ENCODE measurements at places on chromosomes 16 and 17. TPM values are rescaled to one million over a fixed set of nuclear protein-coding genes. Genes with fewer than 3 reads are reported as not detected.

The DPEP1 gene
- total RNA-seq, result not detected

The ATP2A1 gene
- 0.42 TPM for total RNA-seq

The SMTNL2 gene
- 3.0 TPM for total RNA-seq

The JMJD8 gene
- total RNA-seq, result 49.8 TPM

The HEXIM2 gene
- total RNA-seq, result 3.0 TPM

The HNF1B gene
- not detected for total RNA-seq

The KCNH6 gene
- total RNA-seq, result not detected

The CPHXL2 gene
- total RNA-seq, result not detected

The TAC4 gene
- not detected for total RNA-seq

The FOXJ1 gene
- total RNA-seq, result not detected

The STH gene
- not detected for total RNA-seq

DNA sequence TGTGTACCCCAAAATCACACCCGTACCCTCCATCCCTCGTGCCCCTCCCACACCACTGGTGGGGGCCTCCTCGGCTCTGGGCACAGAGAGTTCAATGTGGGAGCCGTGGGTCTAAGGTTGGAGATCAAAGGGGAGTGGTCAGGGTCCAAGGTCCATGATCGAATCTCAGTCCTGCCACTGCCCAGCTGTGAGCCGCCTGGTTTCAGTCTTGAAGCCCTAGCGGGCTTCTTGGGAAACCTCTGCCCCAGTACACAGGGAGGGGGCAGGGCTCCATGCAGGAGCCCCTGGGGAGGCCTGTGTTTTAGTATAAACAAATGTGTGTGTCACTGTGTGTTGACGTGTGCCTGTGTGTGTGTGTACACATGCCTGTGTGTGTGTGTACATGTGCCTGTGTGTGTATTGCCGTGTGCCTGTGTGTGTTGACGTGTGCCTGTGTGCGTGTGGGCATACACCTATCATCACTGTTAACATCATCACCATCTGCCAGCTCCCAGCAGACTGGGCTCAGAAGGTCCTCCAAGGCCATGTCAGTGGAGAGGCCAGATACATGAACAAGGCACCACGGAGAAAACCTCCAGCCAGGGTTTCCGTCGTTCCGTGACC lies 26.5 kb upstream of the ZNF469 start:
- DNase-seq, result peak; percentile 57

DNA sequence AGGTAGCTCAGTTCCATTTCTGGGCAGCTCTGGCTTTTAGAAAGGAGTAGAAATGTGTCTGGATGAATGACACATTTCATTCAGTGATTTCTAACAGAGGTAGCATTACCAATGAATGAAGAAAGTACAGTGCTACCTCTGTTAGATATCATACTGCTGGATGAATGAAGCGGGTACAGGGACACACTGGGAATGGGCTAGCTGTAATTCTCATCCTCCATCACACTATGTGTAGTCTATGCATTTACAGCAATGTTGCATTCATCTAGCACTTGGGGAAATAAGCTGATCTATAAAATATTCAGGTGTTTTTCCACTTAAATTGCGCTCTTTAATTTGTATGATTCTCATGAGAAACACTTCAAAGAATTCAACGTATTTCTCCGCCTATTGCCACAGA lies 158.3 kb upstream of the IRX5 start:
- DNase-seq, result no peak

DNA sequence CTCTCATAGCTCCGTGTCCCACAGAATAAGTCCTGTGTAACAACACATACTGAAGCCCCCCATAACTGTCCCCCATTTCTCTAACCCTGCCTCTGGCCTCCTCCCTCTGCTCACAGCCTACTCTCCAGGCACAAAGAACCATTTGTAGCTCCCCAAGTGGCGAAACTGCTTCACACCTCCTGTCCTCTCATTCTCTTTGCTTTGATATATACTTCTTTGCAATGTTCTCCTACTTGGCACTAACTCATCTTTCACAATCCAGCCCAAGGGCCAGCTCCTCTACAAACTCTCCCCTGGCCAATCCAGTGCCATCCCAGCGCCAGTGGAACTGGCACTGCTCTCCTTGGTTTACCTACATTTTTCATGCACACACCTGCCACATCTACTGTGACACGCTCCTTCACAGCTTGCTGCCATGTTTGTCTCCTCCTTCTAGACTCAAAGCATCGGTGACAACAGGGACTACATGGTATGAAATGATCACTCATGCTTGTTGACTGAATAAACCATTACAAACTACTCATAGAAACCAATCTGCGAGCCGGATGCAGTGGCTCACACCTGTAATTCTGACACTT lies 12.8 kb downstream of the CYTH1 start:
- no peak for DNase-seq

DNA sequence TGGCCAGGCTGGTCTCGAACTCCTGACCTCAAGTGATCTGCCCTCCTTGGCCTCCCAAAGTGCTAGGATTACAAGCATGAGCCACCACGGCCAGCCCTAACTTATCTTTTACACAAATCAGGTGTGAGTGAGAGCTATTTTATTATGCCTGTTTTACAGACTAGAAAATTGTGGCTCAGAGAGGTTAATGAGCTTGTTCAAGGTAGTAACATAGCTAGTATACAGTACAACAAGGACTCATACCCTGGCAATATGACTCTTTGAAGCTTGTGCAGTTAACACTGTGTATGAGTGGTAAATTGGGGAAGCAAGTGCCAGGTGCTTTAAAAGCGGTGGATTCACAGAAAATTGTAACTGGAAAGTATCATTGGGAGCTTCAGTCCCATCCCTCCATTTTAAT lies 49.0 kb downstream of the YPEL2 start:
- DNase-seq, result no peak

- DNase-seq, result no peak
These were observed at the start of gene MFSD6L for GRCh38 chr17:8798846-8799569. TSS of gene MFSD6L (minus strand) at chr17:8799365. CDS start at chr17:8799120, 245 bp downstream.

GRCh38 chr16:56413381-56413780 lies 12.0 kb downstream of the AMFR start:
- DNase-seq, result no peak

DNA sequence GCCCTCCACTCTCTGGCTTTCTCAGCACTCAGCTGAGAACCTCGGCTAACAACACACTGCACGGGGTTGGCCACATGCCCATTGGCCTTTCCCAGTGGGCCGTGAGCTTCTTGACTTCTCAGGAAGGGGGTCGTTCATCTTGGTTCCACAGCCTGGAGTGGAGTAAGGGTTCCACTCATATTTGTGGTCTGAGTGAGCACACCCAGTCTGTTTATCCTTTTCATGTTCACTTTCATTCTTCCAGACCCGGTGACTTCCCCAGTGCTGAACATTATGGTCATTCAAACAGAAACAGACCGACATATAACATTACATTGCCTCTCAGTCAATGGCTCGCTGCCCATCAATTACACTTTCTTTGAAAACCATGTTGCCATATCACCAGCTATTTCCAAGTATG lies 8.2 kb downstream of the MILR1 start:
- no peak for DNase-seq

DNA sequence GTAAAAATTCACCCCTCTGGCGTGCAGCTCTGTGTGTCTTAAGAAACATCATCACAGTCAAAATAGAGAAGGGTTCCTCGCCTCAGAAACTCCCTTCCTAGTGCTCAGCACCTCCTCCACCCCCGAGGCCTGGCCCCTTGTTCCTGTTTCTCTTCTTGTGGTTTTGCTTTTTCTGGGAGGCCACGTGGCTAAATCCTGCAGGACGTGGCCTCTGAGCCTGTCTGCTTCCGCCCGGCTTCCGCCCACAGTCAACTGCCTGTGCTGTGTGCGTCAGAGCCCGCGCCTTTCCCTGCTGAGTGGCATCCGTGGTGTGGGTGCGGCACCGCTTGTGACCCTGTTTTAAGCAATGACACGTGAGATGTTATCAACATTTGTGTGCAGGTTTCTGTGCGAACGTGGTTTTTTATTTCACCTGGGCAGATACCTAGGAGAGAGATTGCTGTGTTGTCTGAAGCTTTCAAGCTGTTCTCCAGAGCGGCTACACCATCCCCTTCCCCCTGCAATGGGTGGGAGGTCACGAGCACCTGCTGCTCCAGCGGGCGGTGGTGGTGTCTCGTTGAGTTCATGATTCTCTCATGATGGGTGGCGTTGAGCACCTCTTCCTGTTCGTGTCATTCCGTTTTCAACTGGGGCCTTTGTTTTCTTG lies 21.7 kb downstream of the ACSF3 start:
- peak; percentile 94 for DNase-seq

DNA sequence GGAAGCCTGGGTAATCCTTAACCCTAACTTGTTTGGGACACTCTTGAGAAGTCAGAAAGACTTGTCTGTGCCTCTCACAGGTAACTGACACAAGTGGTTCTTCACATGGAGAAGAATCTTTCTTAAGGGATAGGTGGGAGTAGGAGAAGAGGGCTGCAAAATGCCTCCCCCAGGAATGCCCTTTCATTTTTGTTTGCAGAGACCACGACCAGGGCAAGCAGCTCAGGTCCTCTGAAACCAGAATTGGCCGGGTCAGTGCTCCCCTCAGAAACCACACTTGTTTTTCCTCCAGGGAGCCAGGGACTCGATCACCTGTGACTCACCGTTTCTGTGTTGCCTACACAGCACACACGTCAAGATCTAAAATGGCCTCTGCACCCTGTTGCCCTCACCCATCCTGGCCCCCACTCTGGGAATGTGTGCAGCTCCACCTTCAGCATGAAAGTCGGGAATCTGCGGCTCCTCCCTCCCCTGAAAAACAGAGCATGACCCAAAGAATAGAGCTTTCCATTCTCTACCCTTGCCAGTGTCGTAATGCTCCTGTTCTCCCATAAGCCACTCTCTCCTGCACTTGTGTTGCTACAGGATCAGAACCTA lies 36.1 kb downstream of the HNF1B start:
- no peak for DNase-seq

DNA sequence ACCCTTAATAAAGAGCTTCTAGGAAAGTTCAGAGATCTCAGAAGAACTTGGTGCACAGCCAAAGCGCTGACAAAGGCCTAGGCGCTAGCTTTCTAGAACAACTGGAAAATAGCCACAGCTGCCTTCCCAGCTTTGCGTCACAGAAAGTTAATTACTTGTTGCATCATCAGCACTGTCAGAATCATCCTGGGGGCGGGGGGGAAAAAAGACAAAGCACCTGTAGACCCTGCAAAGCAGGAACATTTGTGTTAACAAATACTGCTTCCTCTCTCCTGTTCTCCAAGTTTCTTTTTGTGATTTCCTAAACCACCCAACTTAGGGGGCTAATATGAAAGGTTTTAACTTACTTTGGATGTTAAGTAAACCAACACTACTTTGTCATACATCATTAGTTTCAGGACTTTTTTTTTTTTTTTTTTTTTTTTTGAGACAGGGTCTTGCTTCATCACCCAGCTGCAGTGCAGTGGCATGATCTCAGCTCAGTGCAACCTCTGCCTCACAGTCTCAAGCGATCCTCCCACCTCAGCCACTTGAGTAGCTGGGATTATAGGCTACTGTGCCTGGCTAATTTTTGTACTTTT lies 4.8 kb upstream of the AARSD1 start:
- no peak for DNase-seq

DNA sequence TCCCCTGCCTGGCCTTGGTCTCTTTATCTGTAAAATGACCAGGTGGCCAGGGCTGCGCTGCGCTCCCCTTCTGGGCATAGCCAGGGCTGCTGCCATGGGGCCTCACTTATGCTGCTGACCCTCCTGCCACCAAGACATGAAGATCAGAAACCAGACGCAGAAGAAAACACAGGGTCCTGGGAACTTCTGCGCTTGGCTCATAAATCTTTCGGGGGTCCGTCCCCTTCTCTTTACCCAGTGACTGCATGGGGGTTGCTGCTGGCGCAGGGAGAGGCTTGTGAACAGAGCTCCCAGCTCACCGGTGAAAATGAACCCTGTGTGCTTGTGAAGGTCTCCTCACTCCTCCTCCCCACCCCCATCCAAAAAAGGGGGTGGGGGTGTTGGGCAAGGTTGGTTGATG lies 5.7 kb upstream of the FOXL1 start:
- no peak for DNase-seq

DNA sequence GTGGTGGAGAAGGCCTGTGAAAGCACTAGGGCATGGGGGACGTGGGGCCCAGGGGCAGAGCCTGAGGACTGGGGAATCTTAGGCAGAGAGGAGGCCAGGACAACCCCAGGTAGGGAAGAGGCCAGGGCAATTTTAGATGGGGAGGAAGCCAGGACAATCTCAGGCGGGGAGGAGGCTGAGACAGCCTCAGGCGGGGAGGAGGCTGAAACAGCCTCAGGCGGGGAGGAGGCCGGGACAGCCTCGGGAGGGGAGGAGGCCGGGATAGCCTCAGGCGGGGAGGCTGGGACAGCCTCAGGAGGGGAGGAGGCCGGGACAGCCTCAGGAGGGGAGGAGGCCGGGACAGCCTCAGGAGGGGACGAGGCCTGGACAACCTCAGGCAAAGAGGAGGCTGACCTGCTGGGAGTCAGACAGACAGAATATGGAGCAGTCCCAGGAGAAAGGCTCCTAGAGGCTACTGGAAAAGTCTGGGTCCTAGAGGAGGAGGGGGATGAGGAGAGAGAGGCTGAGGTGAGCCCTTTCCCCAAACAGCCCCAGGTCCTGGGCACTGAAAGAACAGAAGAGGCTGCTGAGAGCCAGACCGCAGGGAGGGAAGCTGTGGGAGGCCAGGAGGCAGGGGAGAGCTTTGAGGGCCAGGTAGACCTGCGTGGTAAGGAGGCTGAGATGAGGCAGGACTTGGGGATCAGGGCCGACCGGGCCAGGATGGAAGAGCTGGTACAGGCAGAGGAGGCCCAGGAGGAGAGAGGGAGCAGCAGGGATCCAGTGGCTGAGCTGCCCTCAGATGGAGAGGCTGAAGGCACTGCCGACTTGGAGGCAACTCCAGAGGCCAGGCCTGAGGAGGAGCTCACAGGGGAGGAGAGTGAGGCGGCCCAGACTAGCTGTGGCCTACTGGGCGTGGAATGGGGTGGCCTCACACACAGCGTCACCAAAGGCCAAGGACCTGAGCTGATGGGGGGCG lies 1.6 kb downstream of the APOBR start:
- DNase-seq, result no peak

DNA sequence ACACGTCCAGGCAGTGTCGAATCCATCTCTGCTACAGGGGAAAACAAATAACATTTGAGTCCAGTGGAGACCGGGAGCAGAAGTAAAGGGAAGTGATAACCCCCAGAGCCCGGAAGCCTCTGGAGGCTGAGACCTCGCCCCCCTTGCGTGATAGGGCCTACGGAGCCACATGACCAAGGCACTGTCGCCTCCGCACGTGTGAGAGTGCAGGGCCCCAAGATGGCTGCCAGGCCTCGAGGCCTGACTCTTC lies 7.2 kb upstream of the CD68 start:
- DNase-seq, result no peak

DNA sequence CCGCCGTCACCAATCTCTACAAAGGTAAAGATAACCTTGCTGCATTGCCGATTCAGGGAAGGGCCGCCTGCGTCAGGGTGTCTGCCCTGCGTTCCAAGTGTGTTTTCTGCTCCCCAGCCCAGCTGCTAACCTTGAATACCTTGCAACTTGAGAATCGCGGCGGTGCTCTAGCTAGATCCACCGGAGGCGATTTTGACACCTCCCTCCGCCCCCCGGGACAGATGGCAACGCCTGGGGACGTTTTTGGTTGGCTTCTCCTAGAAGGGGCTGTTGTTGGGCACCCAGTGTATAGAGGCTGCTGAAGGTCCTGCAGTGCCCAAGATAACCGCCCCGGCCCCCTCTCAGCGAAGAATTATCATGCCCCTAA lies 1.5 kb downstream of the HAPSTR1 start:
- no peak for DNase-seq

- no peak for DNase-seq
These were observed 100.3 kb downstream of the ADCY9 start for GRCh38 chr16:4016005-4016352.
